ENCODE measurements at places on chromosomes 2 and 18.
A peak's percentile ranks its signal among the peaks of the same experiment; 100 is the strongest.

- DNase-seq = no peak
These were observed 6.0 kb upstream of the CRYBA2 start for GRCh38 chr2:218999021-218999880.

GRCh38 chr2:114192362-114192761 lies 250.1 kb upstream of the DPP10 start:
- no peak for DNase-seq

GRCh38 chr2:70371753-70372152 lies 69.9 kb upstream of the FAM136A start:
- DNase-seq = no peak

DNA sequence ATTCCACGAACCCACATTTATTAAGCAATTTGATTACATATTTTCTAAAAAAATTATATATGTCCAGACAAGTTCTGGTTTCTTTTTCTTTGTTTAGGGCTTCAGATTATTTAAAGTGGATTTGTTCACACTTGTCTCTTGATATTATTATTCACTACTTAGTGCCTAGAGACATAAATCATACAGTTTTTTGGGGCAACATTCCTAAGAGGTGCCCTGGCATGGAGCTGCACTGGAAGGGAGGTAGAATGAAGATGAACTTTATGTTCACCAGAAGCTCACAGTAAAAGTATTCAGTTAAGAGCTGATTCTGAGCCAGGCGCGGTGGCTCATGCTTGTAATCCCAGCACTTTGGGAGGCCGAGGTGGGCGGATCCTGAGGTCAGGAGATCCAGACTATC lies 762.7 kb upstream of the TMEFF2 start:
- no peak for DNase-seq

GRCh38 chr2:158205215-158205614 lies 103.5 kb downstream of the UPP2 start:
- peak; percentile 3 for DNase-seq

- no peak for DNase-seq
These were observed 263.2 kb upstream of the RASGRP3 start for GRCh38 chr2:33213244-33213643.

GRCh38 chr2:173652767-173653431 lies 298.2 kb downstream of the CDCA7 start:
- no peak for DNase-seq

DNA sequence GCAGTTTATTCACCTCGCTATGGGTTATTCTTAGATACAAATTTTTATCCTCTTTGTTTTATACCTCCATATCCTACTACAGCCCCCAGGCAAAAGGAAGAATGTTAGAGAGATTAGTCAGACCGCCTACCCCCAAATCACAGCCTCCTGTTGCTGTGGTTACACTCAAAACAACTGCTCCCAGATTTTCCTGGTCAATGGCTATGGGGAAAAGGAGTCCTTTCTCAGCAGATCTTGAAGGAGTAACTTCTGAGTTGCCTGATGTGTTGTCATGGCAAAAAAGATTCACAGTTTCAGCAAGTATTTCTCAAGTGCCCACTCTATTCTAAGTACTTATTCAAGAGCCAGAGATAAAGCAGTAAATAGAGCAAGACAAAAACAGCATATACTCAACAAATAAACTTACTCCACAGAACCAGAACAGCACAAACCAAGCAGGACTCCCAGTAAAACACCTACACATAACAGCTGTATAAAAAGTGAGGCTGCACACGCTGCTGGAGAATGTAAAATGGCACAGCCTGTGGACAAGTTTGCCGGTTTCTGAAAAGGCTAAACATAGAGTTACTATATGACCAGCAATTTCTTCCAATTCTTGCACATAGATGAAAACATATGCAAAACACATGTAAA lies 104.8 kb downstream of the NOL10 start:
- no peak for DNase-seq

DNA sequence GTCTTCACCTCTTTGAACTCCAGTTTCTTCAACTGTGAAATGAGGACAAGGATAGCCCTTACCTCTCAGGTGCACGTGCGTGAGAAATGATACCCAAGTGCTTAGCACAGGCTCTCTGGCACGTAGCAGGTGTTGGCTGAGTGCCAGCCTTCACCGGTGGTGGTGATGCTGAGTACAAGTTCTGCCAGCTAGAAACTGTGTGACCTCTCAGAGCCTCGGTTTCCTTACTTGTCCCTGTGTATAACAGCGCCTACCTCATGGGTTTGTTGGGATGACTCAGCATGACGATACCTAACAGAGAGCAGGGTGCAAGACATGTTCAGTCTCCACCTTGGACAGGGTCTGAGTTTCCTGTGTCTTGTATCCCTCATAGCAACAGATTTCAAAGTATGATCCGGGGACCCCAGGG lies 205.1 kb downstream of the TNS1 start:
- peak; percentile 65 for DNase-seq

- DNase-seq = no peak
These were observed 22.9 kb downstream of the TGIF1 start for GRCh38 chr18:3472681-3473544.

DNA sequence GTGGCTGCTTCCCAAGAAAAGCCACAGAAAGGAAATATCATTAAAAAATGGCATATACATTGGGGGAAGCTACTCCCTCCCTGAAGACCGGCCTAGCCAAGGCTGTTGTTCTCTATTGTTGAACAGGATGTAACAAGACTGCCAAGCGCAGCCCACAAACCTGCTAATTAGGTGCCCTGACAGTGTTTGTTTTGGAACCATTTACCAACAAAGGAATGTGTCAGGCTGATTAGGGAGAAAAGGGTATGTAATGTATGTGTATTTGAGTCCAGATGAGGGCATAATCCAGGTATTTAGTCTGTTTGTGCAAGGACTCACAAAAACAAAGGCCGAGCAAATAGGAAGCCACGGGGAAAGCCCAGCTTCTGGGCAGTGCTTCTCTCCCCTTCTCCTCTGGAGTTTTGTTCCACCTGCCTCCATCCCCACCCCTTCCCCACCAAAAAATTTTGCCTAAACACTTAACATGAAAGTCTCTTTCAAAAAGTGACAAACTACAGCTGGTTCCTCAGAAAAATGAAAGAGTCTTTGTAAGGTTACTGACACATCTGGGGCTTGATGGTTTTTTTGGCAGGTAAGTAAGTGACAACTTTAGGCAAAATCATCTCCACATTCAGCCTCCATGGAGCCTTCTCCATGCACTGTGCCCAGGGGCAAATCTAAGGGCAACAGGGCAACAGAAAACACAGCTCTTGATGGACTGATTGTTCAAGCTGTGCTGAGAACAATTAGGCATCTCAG lies 78.3 kb upstream of the FZD5 start:
- peak; percentile 62 for DNase-seq

DNA sequence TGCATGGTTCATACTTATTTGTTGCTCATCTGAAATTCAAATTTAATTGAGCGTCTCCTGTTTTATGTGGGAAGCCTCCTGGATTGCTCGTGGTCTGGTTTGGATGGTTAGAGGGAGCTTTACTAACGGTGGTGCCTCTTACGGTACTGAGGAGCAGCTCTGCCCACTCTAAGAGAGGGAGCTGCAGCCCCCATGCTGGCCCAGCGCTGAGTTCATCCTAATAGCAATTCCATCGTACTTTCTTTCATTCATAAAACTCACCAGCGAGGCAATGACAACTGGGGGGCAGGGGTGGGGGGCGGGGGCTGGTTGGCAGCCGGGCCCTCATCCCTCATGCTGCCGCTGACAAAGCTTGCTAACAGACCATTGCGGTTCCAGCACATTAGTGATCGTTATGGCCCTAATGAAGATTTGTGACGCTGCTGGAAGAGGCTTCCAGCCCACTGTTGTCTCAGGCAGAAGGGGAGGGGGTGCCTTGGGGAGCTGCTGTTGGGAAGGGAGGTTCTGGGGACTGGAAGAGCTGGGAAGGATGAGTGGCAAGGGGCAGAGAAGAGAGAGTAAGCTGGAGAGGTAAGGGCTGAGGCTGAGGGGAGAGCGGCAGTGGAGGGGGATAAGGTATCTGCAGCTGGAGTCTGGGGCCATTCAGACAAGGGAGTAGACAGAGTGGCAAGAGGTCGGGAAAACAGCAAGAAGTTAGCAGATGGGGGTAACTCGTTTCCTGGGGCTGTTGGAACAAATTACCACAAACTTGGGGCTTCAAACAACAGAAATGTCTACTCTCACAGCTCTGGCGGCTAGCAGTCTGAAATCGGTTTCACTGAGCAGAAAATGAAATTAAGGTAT lies 238.1 kb downstream of the LPIN1 start:
- DNase-seq = no peak

- no peak for DNase-seq
These were observed 350.5 kb downstream of the CCDC85A start for GRCh38 chr2:56534321-56534720.

- no peak for DNase-seq
These were observed 127.0 kb upstream of the BCL2L11 start for GRCh38 chr2:110993557-110994231.

GRCh38 chr18:74797577-74798151 lies 200.0 kb downstream of the ZNF407 start:
- no peak for DNase-seq

DNA sequence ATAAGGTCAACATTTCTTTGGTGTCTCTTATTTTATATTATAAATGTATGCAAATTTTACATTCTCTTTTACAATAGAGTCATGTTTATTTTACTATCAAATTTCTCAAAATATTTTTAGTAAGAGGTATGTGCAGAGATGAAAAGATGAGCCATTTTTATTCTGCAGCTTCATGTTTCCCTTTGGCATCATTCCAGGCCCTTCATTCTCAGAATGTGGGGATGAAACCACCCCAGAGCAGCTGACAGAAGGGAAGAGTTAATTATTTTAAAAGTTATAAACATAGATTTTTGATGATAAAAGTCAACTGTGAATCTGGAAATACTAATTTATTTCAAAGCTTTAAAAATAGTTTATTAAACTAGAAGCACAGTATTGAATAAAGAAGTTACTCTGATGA lies 12.8 kb upstream of the FSHR start:
- DNase-seq = peak; percentile 54

All from NCI-H1105 (cell line).